ENCODE measurements at places on chromosomes 6 and 20. TPM values are rescaled to one million over a fixed set of nuclear protein-coding genes. Genes with fewer than 3 reads are reported as not detected.

TRIM10 gene
- total RNA-seq: not detected

MCCD1 gene
- not detected for total RNA-seq

DNA sequence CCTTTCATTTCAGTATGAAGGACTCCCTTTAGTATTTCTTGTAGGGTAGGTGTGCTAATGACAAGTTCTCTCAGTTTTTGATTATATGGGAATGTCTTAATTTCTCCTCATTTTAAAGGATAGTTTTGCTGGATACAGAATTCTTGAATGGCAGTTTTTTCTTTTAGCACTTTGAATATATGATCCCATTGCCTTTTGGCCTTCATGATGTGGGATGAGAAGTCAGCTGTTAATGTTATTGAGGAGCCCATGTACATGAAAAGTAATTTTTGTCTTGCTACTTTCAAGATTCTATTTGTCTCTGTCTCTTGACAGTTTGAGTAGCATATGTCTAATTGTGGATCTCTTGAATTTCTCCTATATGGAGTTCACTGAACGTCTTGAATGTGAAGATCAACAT is 30.9 kb downstream of the RSPH3 start:
- no peaks in the 10 kb centered on the region for H3K36me3 ChIP-seq
- H3K4me3 ChIP-seq: no peak overlapping the region
- DNase-seq: no peak
- H3K4me1 ChIP-seq: peaks cover 2% of the 10 kb centered on the region
- no peaks in the 10 kb centered on the region for H3K27me3 ChIP-seq

FAM217A gene
- total RNA-seq: not detected

GRCh38 chr20:11982289-11982954 is 64.7 kb downstream of the BTBD3 start:
- no peaks in the 10 kb centered on the region for H3K27me3 ChIP-seq
- no peak for DNase-seq
- H3K4me3 ChIP-seq: no peak overlapping the region
- H3K4me1 ChIP-seq: no peaks in the 10 kb centered on the region
- H3K27ac ChIP-seq: no peak overlapping the region
- H3K36me3 ChIP-seq: no peaks in the 10 kb centered on the region

TCF15 gene
- total RNA-seq: 2.2 TPM

Data from endodermal cell (in vitro differentiated cells).